Placental pericyte (primary cell): ENCODE measurements at places on chromosomes 1 and 21. TPM values are rescaled to one million over a fixed set of nuclear protein-coding genes. Genes with fewer than 3 reads are reported as not detected.

Gene CFAP141
- total RNA-seq, result not detected in 2 replicates

Gene VASH2
- 0.14 TPM in 1 of 2 replicates, not detected in the other for total RNA-seq

Gene TDRD5
- not detected in 2 replicates for total RNA-seq

Gene ATP1A4
- total RNA-seq, result not detected in 2 replicates

Gene SHISAL2A
- not detected in 2 replicates for total RNA-seq

Gene AVPR1B
- total RNA-seq, result not detected in 2 replicates

Gene ADAMTS5
- total RNA-seq, result 7.7 and 14.9 TPM in 2 replicates

Gene PROK1
- total RNA-seq, result not detected in 2 replicates

Gene RPRD2
- total RNA-seq, result 9.8 and 14.3 TPM in 2 replicates

Gene AIRE
- total RNA-seq, result not detected in 2 replicates

Gene KCNJ15
- 1.8 and 6.0 TPM in 2 replicates for total RNA-seq

Gene LCE1A
- not detected in 2 replicates for total RNA-seq

Gene HES3
- not detected in 2 replicates for total RNA-seq

Gene F13B
- total RNA-seq, result under 0.01 TPM in 1 of 2 replicates, not detected in the other

Gene NKAIN1
- total RNA-seq, result 1.4 TPM in 1 of 2 replicates, not detected in the other
